ENCODE measurements at places on chromosomes 1 and 21.

GRCh38 chr1:34019741-34020552, 145.1 kb downstream of the CSMD2 start:
- no peak for DNase-seq

- no peak for DNase-seq
Measured at GRCh38 chr1:32870615-32871363, at the start of gene FNDC5. Gene FNDC5 (minus strand): TSS chr1:32870912.

GRCh38 chr1:35264035-35264434, 4.5 kb upstream of the ZMYM4 start:
- no peak for DNase-seq

DNA sequence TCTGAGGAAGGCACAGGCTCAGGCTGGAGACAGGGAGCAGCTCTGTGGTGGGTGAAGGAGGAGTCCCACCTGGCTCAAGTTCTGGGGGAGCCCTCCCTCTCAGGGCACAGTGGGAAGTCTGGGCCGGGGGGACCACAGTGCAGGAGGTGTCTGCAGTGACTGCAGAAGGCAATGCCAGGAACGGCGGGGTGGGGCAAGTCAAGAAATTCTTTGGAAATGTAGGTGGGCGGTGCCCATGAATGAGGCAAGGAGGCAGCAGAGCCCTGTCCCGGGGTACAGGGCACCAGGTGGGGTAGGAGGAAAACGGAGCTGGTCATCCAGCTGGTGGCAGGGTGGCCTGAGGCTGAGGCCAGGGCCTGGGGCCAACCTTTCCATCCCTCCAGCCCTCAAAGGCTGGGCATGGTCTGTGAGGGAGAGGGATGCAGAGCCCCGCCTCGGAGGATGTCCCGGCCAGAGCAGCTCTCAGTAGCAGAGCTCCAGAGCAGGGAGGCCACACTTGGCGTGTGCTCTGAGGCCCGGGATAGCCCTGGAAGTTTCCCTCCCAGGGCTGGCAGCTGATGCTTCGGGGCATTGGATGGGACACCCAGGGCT, 4.7 kb downstream of the TFF3 start:
- no peak for DNase-seq

DNA sequence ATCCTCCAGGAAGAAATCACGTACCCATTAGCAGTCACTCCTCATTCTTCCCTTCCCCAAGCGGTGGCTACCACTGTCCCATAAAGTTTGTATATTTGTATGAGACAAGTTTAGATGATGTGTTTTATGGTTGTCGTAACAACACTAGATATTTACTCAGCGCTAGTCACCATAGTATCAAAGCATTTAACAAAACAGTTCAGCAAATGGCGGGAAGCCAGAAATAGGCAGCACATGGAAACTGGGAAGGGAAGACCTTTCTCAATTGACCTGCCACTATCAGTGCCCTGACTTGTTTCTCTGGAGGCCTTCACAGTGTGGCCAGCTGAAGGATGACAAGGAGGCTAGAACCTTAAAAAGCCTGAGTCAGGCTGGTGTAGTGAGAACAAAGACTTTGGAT, 31.1 kb downstream of the CNST start:
- DNase-seq = no peak

All from stimulated activated CD8-positive, alpha-beta memory T cell treated with anti-CD3 and anti-CD28 coated beads, Interleukin-4, amount 100 ng/mL, for 4 hours (primary cell).